ENCODE measurements at places on chromosomes 12 and 14.

DNA sequence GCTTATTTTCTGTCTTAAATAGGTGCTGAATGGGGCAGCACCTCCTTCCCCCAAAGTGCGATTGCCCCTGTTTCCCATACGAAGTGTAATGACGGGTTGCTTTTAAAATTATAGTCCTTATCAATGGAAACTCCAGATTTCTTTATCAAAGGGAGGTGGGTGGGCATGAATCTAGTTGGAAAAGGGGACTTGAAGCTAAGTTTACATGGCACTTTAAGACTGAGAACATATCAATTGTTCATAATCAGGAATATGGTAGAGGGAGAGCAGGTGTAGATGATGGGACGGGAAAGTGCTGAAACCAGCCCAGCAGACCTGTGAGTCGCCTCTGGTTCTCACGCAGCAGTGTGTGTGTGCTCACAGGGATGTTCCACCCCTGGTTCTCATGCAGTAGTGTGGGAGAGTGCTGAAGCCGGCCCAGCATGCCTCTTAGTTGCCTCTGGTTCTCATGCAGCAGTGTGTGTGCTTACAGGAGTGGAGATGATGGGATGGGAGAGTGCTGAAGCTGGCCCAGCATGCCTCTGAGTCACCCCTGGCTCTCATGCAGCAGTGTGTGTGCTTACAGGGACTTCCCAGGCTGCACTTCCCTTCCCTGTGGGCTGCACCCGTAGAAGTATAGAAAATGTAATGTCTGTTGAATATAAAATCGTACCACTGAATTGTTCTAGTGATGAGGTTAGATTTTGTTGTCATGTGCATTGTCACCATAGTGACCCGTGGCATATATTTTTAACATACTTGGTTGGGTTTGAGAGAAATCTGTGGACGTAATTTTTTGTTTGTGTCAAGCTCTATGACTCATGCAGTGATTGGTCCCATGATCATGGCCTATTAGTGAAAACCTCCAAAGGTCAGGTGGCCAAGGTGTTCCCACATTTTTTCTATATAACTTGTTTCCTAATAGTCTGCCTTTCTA, 51.6 kb downstream of the GPATCH2L start:
- DNase-seq = peak; percentile 93

GRCh38 chr12:96399120-96399918, 920 bp downstream of the CDK17 start:
- DNase-seq = no peak

GRCh38 chr12:90990611-90991010, 14.2 kb downstream of the EPYC start:
- DNase-seq = no peak

GRCh38 chr12:57838594-57839302, 7.8 kb downstream of the CTDSP2 start:
- DNase-seq = no peak

GRCh38 chr12:19382563-19382962, 56.7 kb upstream of the AEBP2 start:
- no peak for DNase-seq

- DNase-seq = no peak
Observed at GRCh38 chr12:116171549-116171948, 105.9 kb downstream of the MED13L start.

DNA sequence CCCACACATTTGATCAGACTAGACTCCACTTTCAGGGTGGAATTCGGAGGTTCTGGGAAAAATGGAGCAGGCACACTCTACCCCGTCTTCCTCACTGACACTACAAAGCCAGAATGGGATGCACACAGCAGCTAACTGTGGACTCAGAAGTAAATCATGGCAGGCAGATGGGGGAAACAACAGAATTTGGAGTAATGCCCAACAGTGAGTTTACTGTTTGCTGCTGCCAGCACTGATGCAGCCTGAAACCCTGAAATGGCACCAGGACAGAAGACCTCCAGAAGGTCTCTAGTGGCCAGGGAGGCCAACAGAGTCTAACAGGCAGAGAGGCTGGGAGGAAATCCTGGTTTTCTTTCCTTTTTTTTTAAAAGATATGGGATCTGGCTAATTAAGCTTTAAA, 24.6 kb downstream of the KCTD10 start:
- no peak for DNase-seq

DNA sequence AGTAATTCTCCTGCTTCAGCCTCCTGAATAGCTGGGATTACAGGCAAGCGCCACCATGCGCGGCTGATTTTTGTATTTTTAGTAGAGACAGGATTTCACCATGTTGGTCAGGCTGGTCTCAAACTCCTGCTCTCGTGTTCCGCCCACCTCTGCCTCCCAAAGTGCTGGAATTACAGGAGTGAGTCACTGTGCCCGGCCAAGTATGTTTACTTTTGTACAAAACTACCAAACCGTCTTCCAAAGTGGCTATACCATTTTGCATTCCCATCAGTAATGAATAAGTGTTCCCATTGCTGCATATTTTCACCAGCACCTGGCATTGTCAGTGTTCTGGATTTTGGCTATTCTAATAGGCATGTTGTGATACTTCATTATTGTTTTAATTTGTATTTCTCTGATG, 8.4 kb upstream of the KRT6A start:
- DNase-seq = no peak

DNA sequence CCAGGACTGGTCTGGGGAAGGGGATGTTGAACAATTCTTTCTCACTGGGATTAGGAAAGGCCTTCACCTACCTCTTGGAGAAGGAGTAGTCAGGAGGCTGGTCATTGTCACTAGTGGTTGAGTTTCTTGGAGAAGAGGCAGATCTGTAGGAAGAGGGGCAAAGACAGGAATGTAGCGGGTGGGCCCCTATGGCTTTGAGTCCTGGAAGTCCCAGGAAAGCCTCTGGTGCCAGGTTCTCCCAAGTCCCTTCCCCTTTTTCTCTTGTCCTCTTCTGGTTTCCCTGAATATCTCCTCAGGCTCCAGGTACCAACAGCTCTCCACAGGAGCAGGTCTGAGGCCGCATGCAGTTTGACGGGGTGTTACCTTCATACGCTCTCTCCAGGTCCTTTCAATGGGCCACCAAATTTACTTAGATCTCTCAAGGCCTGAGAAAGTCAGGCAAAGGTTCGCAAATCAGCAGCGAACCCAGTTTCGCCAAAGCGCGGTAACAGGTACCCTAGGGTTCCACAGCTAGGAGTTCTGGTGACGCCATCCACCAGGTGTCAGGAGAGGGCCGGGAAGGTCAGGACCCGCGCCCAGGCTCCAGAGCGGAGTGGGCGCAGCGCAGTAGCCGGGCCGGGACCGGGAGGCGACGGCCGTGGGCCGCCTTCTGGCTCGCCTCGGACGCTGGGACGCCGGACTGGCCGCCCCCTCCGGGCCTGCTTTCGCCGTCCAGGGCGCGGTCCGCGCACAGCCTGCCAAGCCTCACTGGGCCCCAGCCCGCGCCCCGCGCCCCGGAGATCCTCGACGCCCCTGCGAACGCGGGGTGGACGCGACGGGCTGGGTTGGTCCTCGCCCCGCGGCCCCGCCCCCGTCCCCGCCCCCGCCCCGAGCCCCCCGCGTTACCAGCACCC, 795 bp downstream of the SMAGP start:
- no peak for DNase-seq

DNA sequence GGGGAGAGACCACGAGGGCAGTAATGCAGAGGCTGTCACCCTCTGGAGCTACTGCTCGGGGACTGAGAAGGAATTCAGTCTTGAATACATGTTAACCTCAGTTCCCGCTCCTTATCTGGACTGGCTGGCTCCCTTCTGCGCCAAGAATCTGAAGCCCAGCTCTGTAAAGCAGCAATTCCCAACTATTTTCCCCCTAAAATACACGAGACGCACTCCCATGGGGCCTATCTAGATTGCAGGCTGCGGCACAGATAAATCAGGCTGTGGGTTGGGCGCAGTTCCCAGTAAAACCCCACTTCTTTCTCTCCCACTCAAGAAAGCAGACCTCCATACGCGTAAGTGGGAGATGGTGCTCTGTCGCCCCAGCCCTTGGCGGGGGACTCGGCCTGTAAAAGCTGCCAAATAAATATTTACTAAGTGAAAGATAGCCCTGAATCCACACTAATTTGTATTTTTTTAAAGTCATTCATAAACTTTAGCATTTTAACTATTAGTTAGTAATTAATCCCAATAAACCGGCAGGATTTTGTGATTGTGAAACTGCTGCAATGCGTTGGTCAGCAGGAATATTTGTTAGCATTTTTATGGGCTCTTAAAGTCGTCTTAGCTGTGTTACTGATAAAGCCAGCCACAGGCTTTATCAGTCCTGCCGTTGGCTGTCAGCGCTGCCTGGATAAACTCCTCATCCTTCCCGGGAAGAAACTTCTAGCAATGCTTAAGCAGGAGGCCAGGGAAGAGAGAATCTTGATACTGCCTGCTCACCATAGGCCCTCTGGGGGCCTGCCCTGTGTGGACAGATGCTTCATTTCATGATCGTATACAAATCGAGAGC, 17.8 kb downstream of the FBXL14 start:
- no peak for DNase-seq

DNA sequence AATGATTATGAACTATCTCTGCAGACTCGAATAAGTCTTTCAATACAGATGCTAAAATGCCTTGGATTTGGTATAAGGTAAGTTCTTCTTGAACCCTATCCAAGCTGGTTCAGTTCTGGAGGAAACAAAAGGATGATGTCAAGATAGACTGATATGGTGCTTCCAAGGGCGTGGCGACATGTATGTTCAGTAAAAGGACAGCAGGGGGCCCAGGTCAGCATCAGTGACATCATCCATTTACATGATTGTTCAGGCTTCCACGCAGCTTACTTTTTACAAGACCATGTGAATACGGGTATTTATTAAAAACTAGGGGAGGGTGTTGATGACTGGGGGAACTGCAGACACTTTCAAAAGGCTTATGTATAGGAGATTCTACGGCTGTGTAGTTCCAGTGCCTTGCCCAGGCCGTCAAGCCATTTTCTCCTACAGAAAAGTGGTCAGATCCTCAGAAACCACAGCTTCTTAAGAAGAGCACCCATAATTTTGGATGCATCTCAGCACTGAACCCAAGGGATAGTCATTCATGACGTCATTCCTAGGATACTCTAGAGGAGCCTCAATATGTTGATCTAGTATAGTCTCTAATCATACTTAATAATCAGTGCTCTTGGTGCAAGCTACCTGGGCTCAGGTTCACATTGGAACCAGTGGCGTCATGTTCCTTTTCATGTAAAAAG, 527.7 kb downstream of the FUT8 start:
- no peak for DNase-seq
